CD4-positive, alpha-beta T cell treated with Interleukin-6 at 100 ng/mL for 8 hours (primary cell): ENCODE measurements at places on chromosomes 7 and 10.

- DNase-seq: no peak
These were observed 25.8 kb upstream of the EGFR start for GRCh38 chr7:54992871-54993475.

DNA sequence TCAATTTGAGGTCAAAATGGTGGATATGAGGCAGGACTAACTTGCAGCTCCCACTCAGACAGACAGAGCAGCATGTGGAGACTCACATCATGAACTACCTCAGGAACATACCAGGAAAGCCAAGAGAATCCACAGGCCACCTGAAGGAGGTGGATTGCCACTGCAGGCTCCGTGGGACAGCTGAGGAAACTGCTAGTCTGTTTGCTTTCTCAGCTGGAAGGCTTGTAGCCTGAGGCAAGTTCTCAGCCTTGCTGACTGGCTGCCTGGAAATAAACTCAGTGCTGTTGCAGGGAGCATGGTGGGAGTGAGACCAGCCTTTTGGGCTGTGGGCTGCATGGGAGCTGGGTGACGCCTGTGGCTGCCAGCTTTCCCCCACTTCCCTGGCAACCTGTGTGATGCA is 202.9 kb downstream of the ZNF248 start:
- DNase-seq: no peak

GRCh38 chr7:47008461-47008860 is 573.5 kb downstream of the TNS3 start:
- no peak for DNase-seq

GRCh38 chr7:159009951-159010350 is 134.7 kb downstream of the VIPR2 start:
- DNase-seq: no peak

GRCh38 chr7:25805027-25805687 is 346.8 kb upstream of the NFE2L3 start:
- DNase-seq: no peak

GRCh38 chr10:21961847-21962246 is 41.7 kb downstream of the DNAJC1 start:
- no peak for DNase-seq

DNA sequence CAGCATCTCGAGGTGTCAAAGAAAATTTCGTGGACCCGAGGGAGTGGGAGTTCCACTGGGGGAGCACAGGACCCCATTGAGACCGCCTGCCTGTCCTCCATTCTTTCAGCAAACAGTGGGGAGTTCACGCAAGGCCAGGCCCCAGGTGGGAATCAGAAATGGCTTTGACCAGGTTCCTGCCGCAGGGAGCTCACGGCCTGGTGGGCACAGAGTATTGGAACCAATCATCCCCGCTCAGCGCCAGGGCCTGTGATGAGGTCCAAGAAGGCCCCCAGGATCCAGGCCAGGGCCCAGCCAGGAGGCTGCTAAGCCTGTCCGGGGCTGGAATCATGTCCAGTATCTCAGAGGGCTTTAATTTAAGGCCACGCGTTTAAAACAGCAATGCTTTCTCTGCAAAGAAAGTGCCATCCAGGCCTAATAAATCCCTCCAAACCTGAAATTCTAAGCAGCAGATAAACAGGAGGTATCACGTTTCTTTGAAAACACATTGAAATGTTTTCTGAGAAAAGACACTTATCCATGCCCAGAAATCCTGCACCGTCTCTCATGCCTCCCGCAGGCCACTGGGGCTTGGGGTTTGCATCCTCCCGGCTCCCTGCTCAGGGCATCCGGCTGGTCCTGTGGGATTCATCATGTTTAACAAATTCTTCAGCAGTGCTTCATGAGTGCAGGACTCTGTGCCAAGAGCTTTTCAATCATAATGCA is 125.7 kb downstream of the OAT start:
- DNase-seq: no peak

DNA sequence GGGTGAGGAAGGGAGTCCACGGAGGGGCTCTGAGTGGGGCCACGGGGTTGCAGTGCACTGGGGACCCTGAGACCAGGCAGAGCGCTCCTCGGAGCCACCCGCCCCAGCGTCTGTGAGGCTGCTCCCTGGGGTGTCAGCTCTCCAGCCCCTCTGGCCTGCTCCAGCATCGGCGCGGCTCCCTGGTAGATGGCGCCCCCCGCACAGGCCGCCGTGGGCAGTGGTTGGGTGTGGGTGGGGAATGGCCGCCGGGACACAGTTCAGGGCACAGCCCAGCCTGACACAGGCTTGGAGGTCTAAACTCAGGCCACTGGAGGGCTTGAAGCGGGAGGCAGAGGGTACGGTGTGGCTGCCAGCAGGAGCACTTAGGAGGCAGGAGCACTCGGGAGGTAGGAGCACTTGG is 222.6 kb upstream of the PPP2R2D start:
- no peak for DNase-seq

- DNase-seq: no peak
These were observed 1.3 kb upstream of the SCD start for GRCh38 chr10:100345570-100346330.

DNA sequence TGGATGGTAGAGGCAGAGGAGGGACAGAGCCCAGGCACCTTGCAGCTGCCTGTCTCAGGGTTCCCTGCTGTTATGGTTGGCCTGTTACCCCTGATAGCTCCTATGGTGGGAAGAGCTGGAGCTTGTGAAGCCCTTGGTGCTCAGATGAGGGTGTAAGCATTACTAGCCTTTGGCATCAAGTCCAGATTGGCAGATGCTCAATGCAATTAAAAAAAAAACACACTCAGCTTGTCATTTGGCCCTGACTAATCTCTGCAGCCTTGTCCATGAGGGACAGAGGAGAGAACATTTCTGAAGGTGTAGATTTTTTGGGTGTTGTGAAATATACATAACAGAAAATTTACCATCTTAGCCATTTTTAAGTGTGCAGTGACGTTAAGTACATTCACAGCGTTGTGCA is 86.3 kb downstream of the PLPP4 start:
- no peak for DNase-seq

GRCh38 chr10:3538656-3539531 is 246.1 kb downstream of the KLF6 start:
- no peak for DNase-seq

GRCh38 chr7:128163473-128163872 is 77.6 kb upstream of the LEP start:
- DNase-seq: no peak

DNA sequence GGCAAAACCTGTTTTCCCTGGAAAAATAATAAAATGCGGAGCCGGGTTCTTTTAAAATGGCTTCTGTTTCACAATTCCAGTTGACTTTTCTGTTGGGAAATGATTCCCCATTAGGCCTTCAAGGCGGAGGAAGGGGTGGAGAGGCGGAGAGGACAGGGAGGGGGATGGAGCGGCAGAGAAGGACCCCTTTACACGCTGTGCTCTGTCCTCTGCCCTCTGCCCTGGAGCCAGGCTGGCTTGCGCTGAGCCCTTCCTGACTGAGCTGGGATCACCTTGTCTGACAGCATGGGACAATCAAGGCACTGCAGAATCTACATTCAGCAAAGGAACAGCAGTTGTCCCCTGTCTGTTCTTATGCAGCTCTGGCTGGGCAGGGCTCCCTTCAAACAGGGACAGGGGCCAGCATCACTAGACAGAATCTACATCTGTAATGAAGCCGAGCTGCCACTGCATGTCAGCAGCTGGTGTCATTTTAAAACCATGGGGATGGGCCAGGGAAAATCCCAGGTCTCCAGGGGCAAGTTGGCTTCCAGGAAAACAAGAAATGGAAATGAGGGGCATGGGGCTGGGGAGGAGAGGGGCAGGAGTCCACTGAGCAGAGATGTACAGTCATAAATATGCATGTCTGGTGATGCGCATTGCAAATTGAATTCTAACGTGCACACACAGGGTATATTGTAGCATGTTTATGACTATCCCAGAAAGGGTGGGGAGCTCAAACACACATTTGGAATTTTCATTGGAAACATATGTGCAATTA is 120.0 kb downstream of the MKX start:
- no peak for DNase-seq

GRCh38 chr7:83204715-83205114 is 42.0 kb upstream of the PCLO start:
- no peak for DNase-seq

DNA sequence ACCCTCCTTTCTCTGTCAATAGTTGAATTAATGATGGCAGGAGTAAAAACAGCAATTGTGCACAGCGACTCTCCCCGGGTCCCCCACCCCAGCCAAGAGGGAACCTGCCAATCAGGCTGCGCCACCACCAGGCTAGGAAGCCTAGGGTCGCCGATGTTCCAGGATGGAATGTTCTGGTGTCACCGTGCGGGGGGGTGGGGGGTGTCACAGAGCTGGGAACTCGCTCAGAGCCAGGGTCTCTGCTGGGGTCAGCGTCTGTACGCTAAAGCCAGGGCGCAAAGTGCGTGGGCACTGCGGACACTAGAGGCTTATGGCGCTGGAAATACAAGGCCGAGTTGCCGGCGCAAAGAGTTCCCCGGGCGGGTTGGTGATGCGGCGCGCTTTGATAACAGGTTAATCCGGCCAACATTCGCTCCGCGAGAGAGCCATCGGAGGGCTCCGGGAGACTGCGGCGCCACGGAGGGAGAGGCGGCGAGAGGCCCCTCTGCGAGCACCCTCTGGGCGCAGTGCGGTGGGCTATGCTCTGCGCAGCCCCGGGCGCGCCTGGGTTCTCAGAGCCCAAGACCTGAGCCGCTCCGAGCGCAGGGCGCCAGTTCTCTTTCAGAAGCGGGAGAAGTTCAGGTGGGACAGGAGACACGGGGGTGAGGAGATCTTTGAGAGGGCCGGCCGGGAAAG is 192.3 kb downstream of the EMX2 start:
- no peak for DNase-seq

DNA sequence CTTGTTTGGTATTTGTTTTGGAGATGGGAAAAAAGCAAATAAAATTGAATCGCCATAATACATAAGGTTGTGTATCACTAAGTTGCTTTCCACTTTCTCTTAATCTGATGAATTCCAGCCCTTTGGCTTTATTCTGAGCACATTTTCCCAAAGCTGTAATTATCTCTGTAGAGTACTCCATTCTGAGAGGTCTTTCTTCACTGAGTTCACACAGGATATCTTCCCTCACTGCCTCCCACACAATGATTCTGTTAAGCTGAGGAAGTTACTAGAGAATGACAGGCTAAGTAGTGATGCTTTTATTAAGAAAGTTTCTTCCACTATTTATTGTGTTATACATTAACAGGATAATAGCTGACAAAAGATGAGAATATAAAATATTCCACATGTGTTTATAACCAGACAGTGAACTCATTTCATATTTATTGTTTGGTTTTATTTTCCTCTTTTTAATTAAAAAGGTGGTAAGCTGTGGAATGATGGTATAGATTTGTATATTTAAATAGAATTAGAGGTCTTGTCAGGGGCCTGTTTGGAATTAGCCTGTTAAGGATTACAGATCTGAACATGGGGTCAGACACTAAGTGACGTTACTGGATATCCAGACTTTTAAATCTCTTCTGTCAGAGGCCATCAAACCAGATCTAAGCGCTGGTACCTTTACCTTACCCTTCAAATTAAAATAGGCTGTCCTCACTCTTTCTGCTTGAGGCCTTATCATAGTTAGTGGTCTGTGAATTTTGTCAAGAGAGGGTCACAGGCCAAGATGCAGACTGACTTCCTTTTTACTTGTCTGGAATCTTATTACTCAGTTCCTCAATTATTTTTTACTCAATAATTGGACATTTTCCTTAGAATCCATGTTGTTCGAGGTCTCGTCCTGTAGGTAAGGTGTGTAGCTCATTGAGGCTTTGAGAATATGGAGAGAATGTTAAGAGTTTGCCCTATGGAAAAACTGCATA is 8.4 kb downstream of the PLXDC2 start:
- no peak for DNase-seq

- no peak for DNase-seq
These were observed 435.6 kb downstream of the CCSER2 start for GRCh38 chr10:84763965-84764364.

DNA sequence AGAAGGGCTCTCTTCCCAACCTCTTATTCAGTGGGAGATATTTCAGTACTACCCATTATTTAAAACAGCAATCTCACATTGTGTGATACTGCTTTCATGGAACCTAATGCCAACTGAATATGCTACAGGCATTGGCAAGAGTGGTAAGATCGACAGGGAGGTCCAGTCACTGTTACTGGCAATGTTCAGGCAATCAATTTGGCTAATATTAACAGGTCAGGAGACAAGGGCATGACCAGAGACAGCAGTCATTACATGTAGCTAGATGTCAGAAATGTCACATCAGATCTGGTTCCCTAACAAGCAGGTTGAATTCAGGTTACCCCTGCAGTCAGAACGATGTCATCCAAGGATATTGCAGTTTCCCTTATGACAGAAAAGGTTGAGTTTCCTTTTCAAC is 129.4 kb downstream of the ARHGAP12 start:
- no peak for DNase-seq

DNA sequence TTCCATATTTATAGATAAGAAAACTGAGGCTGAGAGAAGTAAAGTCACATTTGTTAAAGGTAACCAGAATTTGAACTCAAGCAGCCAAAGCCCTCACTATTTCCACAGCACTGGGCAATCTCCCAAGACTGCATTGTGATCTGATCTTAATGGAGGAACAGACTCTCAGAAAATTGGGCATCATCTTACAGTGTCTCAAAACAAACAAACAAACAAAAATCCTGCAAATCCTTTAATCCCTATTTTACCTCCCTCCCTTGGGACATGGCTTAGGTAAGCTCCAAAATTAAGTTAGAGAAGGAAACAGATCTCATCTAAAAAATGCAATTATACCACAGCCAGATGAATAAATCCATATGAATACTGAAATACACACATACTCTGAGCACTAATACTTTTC is 57.5 kb downstream of the FHIP2A start:
- no peak for DNase-seq

DNA sequence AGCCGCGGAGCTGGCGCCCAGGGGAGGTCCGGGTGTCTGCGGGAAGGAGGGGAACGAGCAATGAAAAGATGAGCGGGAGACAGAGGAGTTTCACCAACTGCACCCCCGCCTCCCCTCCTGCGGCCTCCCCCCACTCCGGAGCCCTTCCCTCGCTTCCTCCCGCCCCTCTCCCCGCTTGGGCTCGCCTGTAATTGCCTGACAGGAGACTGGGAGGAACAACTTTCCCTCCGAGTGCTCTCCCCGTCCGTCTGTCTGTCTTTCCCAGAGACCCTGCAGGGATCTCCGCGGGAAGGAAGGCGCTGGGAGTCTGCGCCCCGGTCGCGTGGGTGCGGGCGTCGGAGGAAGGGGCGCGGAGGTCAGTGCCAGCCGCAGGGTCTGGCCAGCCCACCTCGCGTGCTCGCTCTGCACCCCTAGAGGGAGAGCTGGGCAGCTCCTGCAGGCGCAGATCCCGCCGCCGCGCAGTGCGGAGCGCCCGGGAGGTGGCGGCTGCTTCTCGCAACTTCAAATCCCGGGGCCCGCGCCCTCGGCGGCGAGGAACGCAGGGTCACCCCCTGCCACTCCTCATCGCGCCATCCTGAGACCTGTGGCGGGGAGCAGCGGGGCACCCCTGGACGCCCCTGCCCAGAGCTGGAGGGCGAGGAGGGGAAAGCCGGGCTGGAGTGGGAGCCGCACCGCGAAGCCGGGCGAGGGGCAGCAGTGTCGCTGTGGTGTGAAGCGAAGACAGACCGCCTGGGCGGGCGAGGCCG is 511 bp upstream of the NRP1 start:
- no peak for DNase-seq

GRCh38 chr7:49775065-49775948 is 1.9 kb downstream of the VWC2 start:
- no peak for DNase-seq

- no peak for DNase-seq
These were observed 93.1 kb downstream of the NRP1 start for GRCh38 chr10:33241351-33241750.

- peak; percentile 77 for DNase-seq
These were observed 27.1 kb downstream of the KLF6 start for GRCh38 chr10:3757638-3758490.
